ENCODE measurements at places on chromosomes 7 and 10. TPM values are rescaled to one million over a fixed set of nuclear protein-coding genes. Genes with fewer than 3 reads are reported as not detected.

Gene EBF3
- 1.6 TPM for total RNA-seq

Gene MRPS17
- total RNA-seq, result 10.4 TPM

Gene CALCR
- total RNA-seq, result not detected

Gene FHIP2A
- 48.7 TPM for total RNA-seq

Gene FGFBP3
- total RNA-seq, result 0.36 TPM

Gene MOGAT3
- total RNA-seq, result not detected

Gene NPTX2
- 3.3 TPM for total RNA-seq

Gene IKZF1
- not detected for total RNA-seq

Gene TMEM178B
- 2.3 TPM for total RNA-seq

Gene EVX1
- not detected for total RNA-seq

Gene RET
- 0.23 TPM for total RNA-seq

Gene GPR146
- 16.4 TPM for total RNA-seq

Gene OPALIN
- not detected for total RNA-seq

Gene CNPY1
- total RNA-seq, result not detected

Gene CDC14C
- total RNA-seq, result not detected

Gene TLX1
- not detected for total RNA-seq

Gene EIF5AL1
- total RNA-seq, result 0.13 TPM

Gene ZNF32
- total RNA-seq, result 19.4 TPM

Gene SPDYE9
- not detected for total RNA-seq

Gene C10orf62
- total RNA-seq, result not detected

Gene AKR1C1
- total RNA-seq, result 79.3 TPM

Gene ORAI2
- 85.9 TPM for total RNA-seq

Gene CALN1
- not detected for total RNA-seq

Gene ACTA2
- total RNA-seq, result 1,211 TPM

Gene ANKRD30A
- total RNA-seq, result not detected

Gene FMC1
- 3.6 TPM for total RNA-seq

Gene CCDC3
- total RNA-seq, result 64.4 TPM

Gene C7orf33
- total RNA-seq, result not detected

Gene TRIL
- 1.8 TPM for total RNA-seq

Gene SUN1
- total RNA-seq, result 291 TPM

Gene CACUL1
- total RNA-seq, result 30.0 TPM

Gene RBP4
- total RNA-seq, result 0.59 TPM

Gene OR2A42
- total RNA-seq, result not detected

Gene PPP1R17
- total RNA-seq, result not detected

Gene GPR141
- total RNA-seq, result not detected

Gene CAMK1D
- 7.2 TPM for total RNA-seq

Gene ZNF467
- 1.6 TPM for total RNA-seq

Gene PRSS2
- total RNA-seq, result not detected

Gene HOXA4
- total RNA-seq, result 2.0 TPM

Gene EPHB6
- 18.4 TPM for total RNA-seq

Gene NDUFB8
- 136 TPM for total RNA-seq

Gene SFTPA1
- total RNA-seq, result not detected

Gene TAS2R4
- total RNA-seq, result 1.9 TPM

Gene GLI3
- 4.1 TPM for total RNA-seq

Gene CLDN4
- 0.26 TPM for total RNA-seq

Gene DPP6
- total RNA-seq, result not detected

Gene GJD4
- total RNA-seq, result 0.10 TPM

Gene TMEM229A
- total RNA-seq, result 0.07 TPM

All from smooth muscle cell of the pulmonary artery (primary cell).